ENCODE measurements at places on chromosomes 6 and 20.

DNA sequence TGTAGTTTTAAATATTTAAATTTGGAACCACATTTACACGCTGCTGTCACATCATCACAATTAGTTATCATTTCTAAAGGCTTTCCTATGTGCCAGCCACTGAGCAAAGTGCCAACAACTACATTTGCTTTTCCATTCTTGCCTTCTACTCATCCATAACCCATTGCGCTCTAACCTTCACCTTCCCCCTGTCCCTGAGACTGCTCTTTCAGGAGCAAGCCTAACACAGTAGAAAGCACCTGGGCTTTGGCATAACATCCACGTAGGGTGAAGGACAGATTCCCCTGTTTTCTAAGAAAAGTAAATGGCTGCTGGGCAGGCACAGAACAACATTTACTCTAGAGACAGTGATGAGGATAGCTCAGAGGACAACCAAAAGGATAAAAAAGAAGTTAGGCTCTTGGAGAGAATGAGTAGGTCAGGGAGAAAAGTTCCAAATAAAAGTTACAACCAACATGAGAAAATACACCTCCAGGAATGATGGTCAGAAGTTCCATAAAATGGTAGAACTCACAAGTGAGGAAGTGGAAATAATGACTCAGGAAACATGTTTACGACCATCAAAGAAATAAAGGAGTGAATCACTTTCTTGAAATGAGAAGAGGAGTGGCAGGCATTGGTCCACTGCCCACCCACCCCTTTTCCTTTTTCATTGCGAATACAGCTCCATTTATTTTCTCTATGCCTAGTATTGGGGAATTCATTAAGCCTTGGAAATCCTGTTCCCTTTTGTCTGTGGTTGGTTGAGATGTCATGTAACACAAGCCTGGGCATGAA lies 77.2 kb downstream of the PFDN4 start:
- DNase-seq = peak; percentile 29

- DNase-seq = no peak
Measured at GRCh38 chr20:17452441-17452840, 78.7 kb downstream of the BFSP1 start.

DNA sequence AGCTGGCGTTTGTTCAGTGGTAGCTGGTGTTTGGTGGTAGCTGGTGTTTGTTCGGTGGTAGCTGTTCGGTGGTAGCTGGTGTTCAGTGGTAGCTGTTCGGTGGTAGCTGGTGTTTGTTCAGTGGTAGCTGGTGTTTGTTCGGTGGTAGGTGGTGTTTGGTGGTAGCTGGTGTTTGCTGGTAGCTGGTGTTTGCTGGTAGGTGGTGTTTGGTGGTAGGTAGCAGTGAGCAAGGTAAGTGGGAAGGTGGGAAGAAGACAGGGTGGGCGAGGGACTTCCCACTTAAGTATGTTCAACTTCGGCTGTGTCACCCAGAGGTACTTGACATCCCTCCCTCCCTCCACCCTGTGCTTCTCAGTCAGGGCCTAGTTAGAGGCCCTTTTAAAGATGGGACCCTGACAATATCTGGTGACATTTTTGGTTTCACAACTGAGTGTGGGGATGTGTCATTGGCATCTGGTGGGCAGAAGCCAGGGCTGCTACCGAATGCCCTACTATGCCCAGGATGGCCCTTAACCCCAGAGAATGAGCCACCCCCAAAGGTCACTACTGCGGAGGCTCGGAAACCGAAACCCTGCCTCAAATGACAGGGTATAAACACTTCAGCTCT lies 47.3 kb downstream of the BMP7 start:
- no peak for DNase-seq

- DNase-seq = no peak
Measured at GRCh38 chr6:131488780-131489179, 84.2 kb upstream of the ARG1 start.

DNA sequence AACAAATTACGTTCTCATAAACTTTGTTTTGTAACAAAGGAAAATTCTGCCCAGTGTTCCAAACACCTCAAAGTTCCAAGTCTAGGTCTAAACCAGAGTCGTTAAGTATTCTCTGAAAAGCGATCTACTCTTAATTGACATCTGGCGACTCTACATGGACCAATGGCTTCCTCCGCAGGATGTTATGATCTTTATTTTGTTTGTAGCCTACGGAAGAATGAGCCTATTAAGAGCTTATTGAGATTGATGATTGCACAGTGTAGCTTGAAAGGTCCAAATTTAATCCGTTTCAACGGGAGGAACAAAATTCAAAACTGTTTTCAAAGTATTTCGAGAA lies 61.1 kb downstream of the FAM217A start:
- DNase-seq = peak; percentile 43

- peak; percentile 13 for DNase-seq
Measured at GRCh38 chr6:135162678-135163439, 18.2 kb upstream of the MYB start.

GRCh38 chr6:24918641-24919055 lies 17.1 kb downstream of the RIPOR2 start:
- DNase-seq = no peak

- no peak for DNase-seq
Measured at GRCh38 chr6:78578430-78578829, 288.9 kb upstream of the IRAK1BP1 start.

- DNase-seq = peak; percentile 75
Measured at GRCh38 chr6:108565091-108565766, 4.5 kb downstream of the FOXO3 start.

- DNase-seq = no peak
Measured at GRCh38 chr6:159080217-159080976, 35.6 kb upstream of the TAGAP start.
